CD8-positive, alpha-beta T cell (primary cell): ENCODE measurements at places on chromosomes 2 and 18. TPM values are rescaled to one million over a fixed set of nuclear protein-coding genes. Genes with fewer than 3 reads are reported as not detected.

- DNase-seq = no peak
Measured at GRCh38 chr2:40433736-40434135, 18.2 kb downstream of the SLC8A1 start.

DNA sequence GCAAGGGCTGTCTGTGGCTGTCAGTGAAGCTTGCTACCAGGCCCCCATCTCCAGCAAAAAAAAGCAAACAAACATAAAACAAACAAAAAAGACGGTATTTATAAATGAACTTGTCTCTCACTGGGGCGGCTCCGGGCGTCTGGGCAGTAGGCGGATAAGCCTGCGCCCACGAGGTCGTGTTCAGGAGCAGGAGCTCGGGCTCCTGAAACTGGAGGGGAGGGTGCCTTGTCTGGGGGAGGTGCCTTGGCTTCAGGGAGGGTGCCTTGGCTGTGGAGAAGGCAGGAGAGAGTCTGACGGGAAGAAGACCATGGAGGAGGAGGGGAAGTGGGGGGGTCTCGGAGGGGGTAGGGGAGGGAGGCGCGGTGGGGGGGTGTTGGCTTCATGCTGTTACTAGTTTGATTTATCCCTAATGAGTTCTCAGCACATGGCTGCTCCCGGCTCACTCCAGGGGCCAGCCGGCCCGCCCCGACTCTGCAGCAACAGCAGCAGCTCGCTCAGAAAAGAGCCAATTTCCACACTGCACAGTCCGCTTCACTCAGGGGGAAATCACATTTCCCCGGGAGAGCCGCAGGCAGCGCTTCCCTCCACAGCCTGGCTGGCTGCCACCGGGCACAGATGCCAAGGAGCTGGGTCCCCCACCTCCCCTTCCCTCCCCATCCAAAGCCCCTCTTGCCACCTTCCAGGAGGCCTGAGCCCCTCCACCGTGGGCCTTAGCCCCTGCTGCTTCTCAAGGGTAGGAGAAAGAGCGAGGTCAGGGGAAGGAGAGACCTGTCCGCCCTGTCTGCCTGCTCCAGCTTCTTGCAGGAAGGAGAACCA, 38.7 kb downstream of the PSD4 start:
- DNase-seq = no peak

The C2orf42 gene
- total RNA-seq = 16.8 TPM

DNA sequence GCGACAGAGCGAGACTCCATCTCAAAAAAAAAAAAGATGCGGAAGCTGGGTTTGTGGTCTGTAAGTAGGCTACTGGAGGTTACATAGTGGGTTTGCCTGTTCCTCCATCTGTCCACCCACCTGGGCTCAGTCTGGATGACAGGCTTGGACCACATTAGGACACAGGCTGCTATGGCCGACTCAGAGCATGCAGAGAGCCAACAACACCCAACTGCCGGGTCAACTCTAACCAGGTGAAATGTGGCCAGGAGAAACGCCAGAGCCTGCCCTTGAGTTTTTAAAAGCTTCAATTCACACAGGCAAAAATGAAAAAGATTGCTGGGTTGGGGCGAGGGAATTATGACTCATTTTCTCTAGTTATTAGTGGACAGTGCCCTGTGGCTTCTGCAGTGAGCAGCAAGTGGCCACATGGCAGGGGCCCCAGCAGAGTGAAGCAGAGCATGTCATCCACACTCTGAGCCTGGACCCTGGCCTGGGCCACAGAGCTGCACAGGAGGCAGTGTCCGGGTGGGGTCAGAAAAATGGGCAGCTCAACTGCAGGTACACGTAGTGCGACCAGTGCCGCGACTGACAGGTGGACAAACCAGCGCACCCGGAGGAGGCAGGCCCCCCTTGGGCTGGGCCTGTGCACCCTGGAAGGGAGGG, 67.4 kb downstream of the BIN1 start:
- DNase-seq = no peak

DNA sequence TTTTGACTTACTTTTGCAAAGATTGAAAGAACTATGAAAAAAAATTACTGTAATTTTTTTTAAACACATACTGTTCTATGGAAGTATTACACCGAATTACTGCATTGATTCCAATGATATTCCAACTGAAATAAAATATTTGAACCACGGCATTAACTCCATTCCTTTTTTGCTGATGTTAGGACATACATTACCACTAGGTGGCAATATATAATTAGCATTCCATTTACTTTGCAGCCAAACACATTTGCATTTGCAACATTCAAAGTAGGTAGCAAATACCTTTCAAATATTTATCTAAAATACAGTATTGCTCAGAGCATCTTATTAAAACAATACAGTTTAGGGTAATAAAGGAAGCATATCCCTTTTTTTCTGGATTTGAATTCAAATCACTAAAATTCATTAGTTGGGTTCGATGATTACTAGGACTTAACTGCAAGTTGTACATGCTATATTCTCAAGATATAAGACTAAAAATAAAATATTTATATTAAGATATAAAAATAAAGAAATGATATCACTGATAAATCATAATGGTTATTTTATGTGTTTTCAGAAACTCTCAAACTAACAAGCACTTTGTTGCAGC, 31.3 kb downstream of the LANCL1 start:
- no peak for DNase-seq

The SLC9A4 gene
- total RNA-seq = not detected

GRCh38 chr2:37644191-37644590, 27.3 kb downstream of the CDC42EP3 start:
- DNase-seq = no peak
